ENCODE measurements at places on chromosomes 16 and 17.

- DNase-seq: no peak
Measured at GRCh38 chr17:7818746-7819645, 15.0 kb upstream of the KDM6B start.

- no peak for DNase-seq
Measured at GRCh38 chr17:3914312-3914670, 2.0 kb downstream of the P2RX1 start.

DNA sequence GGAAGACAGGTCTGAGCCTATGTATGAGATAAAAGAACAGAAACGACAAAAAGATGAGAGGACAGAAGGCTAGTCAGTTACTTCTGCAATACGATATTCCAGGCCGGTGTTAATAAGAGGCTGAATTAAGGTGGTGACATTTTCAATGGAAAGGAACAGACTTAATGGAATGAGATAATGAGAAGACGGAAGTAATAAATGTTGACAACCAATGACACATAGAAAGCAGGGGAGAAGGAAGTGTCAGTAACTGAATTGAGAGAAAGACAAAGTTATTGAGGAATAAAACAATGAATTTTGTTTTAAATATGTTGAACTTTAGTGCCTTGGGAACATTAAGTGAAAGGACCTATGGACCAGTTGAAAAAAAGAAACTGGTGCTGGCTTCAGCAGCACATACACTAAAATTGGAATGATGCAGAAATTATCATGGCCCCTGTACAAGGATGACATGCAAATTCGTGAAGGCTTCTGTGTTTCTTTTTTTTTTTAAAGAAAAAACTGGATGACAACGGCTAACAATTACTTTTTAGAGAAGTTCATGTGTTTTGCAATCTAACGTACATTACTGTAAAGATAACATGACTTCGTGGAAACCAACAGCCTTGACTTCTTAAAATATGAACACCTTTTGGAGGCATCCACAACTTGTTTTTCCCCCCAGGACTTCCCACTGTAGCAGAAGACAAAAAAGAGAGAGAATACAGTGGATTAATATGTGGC is 18.5 kb upstream of the CPD start:
- no peak for DNase-seq

- no peak for DNase-seq
Measured at GRCh38 chr17:77326636-77327035, 185.9 kb downstream of the SEC14L1 start.

- no peak for DNase-seq
Measured at GRCh38 chr17:2395258-2396181, 5.3 kb downstream of the MNT start.

- DNase-seq: no peak
Measured at GRCh38 chr16:72815348-72816318, 232.3 kb downstream of the ZFHX3 start.

- DNase-seq: no peak
Measured at GRCh38 chr16:50751528-50751927, 9.6 kb downstream of the CYLD start.

GRCh38 chr16:58331024-58331707 is 36.3 kb upstream of the PRSS54 start:
- no peak for DNase-seq

DNA sequence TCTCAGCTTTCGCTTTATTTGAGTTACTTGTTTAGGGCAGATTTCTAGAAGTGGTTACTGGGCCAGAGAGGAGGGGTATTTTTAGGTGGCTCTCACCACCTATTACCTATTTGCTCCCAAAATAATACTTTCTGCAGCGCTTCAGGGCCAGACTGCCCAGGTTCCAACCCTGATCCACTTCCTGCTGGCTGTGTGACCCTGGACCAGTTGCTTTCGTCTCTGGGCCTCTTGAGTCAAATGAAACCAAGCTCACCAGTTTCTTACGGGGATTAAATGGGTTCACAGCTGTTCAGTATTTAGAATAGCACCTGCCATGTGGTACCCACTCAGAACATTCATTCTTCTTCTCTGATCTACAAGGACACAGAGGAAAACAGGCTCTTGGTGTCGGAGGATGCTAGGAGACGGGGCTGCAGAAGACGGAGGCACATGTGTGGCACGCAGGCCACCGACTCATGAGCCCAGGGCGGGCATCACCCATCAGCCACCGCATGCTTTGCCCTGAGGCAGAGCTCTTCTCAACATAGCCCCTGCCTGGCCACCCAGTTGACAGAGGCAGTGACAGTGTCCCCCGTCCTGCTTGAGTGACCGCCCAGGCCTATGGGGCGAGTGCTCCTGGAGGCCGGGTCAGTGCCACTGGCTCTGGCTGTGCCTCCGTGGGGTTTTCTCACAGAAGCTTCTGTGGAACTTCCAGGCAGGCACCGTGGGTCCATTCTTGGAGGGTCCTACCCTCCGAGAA is 149.0 kb upstream of the PLCG2 start:
- no peak for DNase-seq

Measured in adipocyte (in vitro differentiated cells).